ENCODE measurements at places on chromosomes 3 and 15. TPM values are rescaled to one million over a fixed set of nuclear protein-coding genes. Genes with fewer than 3 reads are reported as not detected.

DNA sequence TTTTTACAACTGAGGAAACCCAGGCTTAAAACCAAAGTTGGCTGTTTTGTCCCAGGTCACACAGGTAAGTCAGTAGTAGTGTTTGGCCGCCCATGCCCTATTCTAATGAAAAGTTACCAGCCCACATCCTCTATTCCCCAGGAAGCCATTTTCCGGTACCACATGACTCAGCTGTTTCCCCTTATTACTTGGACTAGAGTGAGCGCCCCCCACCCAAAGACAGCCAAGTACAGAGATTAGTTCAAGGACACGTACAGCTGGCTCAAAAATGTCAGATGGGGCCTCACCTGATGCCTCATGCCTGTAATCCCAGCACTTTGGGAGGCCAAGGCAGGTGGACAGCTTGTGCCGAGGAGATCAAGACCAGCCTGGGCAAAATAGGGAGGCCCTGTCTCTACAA, 8.5 kb upstream of the KLHL6 start:
- no peak for DNase-seq

DNA sequence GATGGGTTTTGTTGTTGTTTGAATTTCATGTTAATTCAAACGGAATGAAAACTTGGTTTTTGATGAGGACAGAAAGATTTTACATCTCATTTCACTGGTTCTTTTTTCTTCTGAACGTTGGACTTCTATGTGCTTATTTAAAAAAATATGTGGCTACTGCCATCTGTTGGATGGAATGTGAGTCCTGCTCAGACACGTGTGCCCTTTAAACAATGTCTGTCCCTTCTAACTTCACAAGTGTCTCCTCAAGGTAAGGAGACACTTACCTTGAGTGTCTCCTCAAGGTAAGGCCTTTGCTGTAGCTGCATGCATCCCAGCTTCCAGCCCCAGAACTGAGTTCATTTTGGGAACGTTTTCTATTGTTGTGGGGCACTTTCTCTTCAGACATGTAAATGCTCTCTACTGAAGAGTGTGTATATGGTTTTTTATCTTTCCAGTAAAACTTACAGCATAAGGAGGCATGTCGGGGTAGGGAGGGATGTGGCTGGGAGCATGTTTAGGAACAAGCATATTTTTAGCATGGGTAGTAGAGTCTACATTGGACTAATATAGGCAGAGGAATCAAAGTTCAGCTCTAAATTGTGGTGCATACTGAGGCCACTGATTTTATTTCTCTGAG, 63.1 kb upstream of the UBE3A start:
- DNase-seq = no peak

GRCh38 chr15:84725001-84725491, 9.1 kb upstream of the SEC11A start:
- DNase-seq = no peak

DNA sequence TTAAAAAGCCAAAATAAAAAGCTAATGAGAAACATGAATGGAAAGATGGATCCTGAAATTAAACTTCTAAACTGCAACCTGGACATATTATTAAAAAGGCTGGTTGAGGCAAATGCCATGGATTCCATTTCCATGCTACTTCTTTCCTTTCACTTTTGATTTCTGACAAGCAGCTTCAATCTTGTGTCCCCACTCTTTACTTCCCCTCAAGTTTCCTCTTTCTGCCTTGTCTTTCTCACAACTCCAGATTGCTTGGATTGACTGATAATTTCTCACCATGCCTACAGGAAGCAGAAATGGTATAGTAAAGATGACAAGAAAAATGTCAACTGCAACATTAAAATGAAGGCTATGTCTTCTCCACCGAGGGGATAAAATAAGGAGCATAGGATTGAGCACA, 1136.7 kb downstream of the TUSC7 start:
- no peak for DNase-seq

DNA sequence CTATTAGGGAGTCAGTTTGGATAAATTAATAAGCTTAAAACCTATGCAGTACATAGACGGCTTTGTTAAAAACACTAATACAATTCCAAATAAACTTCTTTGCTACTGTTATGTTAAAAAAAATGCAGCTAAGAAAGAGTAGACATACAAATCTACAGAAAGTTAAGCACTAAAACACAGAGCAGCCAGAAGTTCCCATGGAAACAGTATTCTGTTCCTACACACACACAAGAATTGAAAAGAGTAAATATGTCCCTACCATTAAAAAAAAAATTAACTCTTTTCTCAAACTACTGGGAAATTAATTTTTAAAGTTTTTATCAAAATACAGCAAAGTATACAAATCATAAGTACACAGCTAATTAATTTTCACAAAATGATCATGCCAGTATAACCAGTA, 71.6 kb downstream of the CLASP2 start:
- no peak for DNase-seq

- no peak for DNase-seq
Measured at GRCh38 chr3:101671014-101671413, 5.9 kb downstream of the ZBTB11 start.

DNA sequence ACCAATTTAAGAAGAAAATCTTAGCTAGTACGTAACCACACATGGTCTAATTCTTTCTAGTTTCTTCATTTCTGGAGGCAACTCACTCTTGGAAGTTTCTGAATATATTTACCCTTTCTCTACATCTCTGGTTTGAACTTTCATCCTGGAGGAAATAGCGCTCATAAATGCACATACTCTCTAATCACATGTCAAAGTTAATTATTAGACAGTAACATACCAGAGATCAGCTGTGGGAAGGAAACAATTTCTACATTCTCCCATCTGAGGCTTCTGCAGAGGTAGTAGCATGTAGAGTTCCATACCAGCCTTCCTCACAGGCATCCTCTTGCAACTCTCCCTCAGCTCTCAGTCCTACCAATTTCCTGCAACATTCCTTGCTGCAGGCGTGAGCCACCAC, 132.5 kb downstream of the RBPMS2 start:
- no peak for DNase-seq

- DNase-seq = no peak
Measured at GRCh38 chr15:29034151-29034550, 148.4 kb downstream of the APBA2 start.

DNA sequence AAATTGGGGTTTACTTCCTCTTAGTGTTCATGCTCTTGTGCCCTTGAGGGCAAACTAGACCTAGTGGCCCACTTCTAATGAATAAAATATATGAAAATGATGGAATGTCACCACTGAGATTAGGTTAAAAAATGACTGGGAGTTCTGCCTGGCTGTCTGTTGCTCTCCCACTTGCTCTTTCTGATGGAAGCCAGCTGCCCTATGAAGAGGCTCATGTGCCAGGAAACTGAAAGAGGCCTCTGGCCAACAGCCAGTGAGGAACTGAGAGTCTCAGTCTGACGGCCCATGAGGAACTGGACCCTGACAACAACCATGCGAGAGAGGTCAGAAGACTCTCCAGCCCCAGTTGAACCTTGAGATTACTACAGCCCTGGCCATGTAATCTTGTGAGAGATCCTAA, 107.1 kb upstream of the FHIT start:
- DNase-seq = peak; percentile 75

- DNase-seq = peak; percentile 79
Measured at GRCh38 chr3:11568503-11569155, 75.1 kb downstream of the VGLL4 start.

DNA sequence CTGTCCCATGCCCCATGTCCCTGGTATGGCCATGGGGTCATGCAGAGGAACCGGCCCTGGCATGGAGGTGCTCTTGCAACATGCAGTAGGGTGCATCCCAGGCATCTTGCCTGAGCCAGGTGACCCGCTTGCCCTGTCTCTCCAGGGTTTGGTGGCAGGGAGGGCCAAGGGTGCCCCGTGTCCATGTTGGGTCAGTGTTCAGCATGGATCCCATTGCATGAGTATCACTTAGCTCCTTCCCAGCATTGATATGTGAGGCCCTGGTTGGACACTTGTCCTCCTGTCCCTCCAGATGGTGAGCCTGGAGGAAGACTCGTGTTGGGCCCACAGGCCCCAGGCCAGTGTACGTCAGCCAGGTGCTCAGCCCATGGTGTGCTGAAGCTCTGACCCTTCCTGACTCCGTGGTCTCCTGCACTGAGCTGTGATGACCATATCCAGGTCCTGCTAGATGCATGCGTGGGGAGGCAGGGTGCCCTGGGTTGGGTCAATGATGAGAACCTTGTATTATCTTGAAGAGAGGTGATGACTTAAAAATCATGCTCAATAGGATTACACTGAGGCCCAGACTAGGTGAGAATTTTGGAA, 205.0 kb downstream of the UBE3A start:
- DNase-seq = no peak

DNA sequence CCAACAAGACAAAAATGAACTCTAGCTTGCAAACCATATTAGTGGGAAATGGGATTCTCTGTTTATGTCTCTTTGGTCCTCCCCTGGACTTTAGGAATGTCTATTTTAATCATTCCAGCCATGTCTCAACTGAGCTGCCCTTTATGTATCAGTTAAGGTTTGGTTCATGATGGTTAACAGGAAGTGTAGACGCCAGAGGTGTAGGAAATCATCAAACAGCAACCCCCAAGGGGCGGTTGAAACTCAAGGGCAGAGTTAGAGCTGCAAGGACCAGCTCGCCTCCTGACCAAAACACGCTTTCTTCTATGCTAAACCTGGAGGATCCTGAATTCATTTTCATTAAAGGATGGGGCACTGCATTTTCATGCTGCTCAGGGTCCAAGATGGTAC, 53.7 kb upstream of the HEG1 start:
- DNase-seq = no peak

DNA sequence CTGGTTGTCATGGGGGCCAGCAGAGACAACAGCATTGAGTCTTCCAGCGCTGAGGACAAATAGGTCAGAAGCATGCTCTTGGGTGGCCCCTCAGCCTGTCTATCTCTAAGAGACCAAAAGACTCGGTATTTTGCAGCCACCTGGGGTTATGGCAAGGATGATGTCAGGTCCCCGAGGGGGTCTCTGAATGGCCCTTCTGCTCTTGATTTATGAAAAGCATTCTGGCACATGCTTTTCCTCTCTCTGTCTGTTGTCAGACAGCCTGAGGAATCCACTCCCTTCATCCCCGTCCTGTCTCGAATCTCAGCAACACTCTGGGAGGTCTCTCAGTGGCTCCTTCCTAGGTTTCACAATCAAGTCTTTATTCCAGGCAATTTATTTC, 156.6 kb upstream of the RGMA start:
- DNase-seq = peak; percentile 28

DNA sequence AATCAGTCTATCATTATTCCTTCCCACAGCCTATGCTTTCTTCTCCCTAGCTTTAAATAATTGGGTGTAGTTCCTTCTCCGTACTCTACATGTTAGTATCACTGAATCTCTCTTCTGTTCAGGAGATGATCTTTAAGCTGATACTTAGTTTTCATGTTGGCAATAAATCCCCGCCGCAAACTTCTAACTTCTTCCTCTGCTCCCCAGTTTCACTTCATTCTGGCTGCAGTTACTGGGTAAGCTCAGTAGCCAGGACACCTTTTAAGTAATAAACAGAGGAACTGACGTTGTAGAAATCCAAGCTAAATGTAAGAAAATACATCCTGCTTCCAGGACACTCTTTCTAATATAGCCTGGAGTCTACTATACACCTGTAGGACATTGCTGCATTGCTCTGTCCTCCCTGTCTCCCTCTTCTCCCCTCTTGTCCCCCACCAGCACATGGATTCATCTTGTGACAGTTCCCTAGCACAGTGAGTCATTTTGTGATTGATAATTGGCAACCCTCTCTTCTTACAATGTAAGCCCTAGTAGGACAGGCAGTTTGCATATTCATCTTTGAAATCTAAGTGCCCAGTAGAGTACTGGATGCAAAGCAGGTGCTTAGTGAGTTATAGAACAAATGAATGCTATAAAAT, 598.2 kb downstream of the UNC13C start:
- no peak for DNase-seq

DNA sequence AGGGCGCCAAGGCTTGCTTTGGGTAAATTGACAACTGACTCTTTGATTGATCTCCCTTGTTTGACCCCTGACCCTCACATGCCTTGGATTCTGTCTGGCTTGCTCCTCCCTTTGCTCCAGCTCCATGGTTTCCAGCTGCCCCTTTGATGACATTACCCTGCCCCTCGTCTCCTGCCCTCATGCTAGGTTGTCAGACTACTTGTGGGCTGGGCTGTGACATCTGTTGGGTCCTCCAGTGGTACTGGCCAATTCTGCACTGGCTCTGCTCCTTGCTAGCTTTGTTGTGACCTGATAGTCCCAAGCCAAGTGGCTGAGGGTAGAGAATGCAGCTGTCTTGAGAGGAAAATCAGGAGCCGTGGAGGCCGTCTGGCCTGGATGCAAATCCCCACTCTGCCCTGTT, 6.2 kb downstream of the THSD4 start:
- DNase-seq = no peak

GRCh38 chr3:142875583-142876207, 13.2 kb downstream of the PCOLCE2 start:
- DNase-seq = no peak

DNA sequence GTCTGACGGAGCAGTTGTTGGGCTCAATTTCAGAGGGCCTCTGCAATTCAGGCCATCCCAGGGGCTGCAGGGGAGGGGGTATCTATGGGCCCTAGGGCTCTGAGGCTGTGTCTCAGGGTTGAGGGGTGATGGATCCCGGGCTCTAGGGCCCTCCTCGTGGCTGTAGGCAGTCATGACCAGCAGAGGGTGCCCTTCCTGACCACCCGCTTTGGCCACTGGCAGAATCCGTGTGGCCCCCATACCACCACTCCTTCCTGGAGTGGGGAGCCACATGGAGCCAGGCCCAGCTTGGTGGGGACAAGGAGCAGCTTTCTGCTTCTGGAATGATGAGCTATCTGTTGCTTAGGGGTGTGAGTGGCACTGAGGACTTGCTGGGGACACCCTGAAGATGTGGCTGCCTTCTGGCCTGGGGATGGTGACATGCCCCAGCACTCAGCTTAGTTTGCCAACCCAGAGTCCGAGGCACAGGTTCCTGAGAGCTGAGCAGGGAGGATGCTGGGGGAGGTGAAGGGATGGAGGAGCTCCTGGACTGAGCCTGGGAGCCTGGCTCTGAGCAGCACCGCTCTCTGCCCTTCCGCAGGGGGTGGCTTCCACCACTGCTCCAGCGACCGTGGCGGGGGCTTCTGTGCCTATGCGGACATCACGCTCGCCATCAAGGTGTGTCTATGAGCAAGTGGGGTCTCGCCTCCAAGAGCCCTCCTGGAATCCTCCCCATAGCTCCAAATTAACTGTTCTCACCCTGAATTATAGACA, 20.2 kb downstream of the HDAC11 start:
- DNase-seq = no peak

- no peak for DNase-seq
Measured at GRCh38 chr3:54577313-54577712, 350.5 kb downstream of the LRTM1 start.

DNA sequence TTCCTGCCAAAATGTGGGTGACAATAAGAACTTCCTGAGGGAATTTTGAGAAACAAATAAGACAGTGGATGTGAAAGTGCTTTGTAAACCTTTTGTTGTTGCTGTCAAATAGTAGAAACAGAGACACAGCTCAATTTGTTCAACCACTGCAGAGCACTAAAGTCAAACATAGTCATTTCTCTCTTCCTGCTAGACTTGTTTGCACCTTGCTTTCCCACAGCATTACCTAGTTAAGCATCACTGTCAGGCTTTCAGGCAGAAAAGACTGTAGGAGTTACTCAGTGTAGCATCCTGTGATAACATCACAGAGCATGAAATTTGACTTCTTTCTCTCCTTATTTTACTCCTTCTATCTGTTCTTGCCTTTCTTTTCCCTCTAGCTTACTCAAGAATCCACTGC, 27.1 kb downstream of the SLC12A1 start:
- no peak for DNase-seq

CLDN18 gene
- total RNA-seq = not detected

TLR9 gene
- 0.14 TPM for total RNA-seq

TOPAZ1 gene
- not detected for total RNA-seq

NEK10 gene
- total RNA-seq = 0.77 TPM

TIMP4 gene
- 2.4 TPM for total RNA-seq

SNX33 gene
- 43.6 TPM for total RNA-seq

CCR4 gene
- total RNA-seq = 0.35 TPM

CCDC54 gene
- total RNA-seq = not detected

CCR1 gene
- 5.0 TPM for total RNA-seq

Data from uterus (tissue), 4 donors.